Body of pancreas (tissue), 4 donors: ENCODE measurements at places on chromosomes 11 and 22. TPM values are rescaled to one million over a fixed set of nuclear protein-coding genes. Genes with fewer than 3 reads are reported as not detected.

EXPH5 gene
- total RNA-seq: 2.9 TPM

DPAGT1 gene
- 62.6 TPM for total RNA-seq

KDM4E gene
- not detected for total RNA-seq

FREY1 gene
- total RNA-seq: 2.3 TPM

IGF2 gene
- total RNA-seq: 10.6 TPM

MRGPRX1 gene
- not detected for total RNA-seq

NCF4 gene
- 6.0 TPM for total RNA-seq

- DNase-seq: peak; percentile 47
Measured at GRCh38 chr22:42229455-42230149, 40.9 kb downstream of the TCF20 start.

DNA sequence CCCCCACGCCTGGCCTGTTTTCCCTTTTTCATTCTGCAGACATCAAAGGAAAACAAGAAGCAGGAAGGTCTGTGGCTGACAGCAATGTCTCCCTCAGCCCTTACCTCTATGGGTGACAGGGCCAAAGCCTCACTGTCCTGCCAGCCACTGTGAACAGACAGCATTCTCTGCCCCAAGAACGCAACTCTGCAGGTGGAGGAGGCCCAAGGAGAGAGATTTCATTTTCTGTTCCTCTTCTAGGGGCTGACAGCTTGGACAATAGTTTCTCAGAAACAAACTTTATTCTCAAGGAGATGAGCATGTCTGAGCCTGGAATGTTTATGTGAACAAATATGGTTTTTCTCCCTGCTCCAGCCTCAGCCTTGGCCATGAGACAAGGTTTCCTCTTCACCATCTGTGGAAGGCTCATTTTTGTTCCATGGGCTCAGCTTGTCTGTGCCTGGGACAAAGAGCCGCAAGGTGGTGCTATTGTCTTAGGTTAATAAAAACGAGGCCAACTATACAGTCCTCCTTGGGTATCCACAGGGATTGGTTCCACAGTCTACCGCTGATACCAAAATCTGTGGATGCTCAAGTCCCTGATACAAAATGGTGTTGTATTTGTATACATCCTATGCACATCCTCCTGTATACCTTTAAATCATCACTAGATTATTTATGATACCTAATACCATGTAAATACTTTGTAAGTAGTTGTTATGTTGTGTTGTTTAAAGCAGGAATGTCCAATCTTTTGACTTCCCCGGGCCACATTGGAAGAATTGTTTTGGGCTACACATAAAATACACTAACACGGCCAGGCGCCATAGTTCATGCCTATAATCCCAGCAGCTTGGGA, 5.8 kb downstream of the PIWIL3 start:
- DNase-seq: peak; percentile 83

DNA sequence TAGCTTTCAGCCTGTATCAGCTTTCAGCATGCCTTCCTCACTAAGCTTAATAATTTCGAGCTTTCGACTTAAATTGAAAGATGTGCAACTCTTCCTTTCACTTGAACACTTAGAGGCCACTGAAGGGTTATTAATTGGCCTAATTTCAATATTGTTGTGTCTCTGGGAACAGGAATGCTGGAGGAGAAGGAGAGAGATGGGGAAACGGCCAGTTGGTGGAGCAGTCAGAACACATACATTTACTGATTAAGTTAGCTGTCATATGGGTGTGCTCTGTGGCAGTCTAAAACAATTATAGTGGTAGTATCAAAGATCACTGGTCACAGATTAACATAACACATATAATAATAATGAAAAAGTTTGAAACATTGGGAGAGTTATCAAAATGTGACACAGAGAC, 106.2 kb downstream of the LRRC32 start:
- DNase-seq: no peak

DNA sequence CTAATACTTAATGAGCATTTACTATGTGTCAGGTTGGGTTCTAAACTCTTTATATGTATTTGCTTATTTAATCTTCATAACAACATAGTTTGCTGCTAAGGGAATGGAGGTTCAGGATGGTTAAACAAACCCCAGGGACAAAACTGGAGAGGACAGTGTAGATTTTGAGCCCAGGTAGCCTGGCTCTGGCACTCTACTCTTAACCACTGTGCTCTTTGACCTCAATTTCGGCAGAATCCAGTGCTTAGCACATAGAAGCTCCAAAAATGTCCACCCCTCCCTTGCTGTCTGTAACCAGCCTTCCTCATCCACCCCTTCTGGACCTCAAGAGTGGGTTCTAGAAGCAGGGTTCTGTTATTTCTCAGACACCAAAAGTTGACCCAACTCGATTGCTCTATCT, 88.0 kb upstream of the SYT13 start:
- DNase-seq: no peak

- DNase-seq: no peak
Measured at GRCh38 chr11:105054723-105055493, 9.8 kb upstream of the CARD16 start.

GRCh38 chr11:31687861-31688260, 123.3 kb downstream of the PAX6 start:
- DNase-seq: no peak

- no peak for DNase-seq
Measured at GRCh38 chr22:31800065-31800464, 46.2 kb downstream of the DEPDC5 start.

GRCh38 chr11:35650006-35650405, 12.6 kb upstream of the TRIM44 start:
- no peak for DNase-seq

DNA sequence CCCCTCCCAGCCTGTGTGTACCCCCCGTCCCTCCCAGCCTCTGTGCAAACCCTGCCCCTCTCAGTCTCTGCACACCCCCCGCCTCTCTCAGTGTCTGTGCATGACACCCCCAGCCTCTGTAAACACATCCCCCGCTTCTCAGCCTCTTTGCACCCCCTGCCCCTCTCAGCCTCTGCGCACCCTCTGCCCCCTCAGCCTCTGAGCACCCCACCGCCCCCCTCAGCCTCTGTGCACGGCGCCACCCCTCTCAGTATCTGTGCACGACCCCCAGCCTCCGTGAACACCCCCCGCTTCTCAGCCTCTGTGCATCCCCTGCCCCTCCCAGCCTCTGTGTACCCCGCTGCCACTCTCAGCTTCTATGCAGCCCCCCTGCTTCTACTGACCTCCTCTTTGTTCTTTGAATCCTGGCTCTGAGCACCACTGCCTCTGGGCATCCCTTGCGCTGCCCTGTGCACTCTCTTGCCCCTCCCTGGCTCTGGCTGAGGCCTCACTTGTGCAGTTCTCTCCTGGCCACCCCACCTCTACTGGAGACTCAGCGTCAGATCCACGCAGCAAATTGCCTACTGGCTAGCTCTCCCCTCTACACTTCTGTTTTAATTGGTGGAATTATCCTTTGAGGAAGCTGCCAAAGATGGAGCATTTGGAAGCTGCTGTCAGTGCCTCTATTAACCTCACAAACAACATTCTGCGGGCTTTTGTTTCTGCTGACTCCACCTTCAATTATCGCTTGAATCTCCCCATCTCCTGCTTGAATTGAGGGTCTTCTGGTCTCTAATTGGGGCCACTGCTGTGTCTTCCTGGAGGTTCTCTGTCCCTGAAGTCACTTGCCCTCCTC, 838.6 kb downstream of the TBC1D22A start:
- no peak for DNase-seq

GRCh38 chr11:106159836-106160235, 82.4 kb downstream of the AASDHPPT start:
- DNase-seq: no peak
